ENCODE measurements at places on chromosomes 4 and X. TPM values are rescaled to one million over a fixed set of nuclear protein-coding genes. Genes with fewer than 3 reads are reported as not detected.

DNA sequence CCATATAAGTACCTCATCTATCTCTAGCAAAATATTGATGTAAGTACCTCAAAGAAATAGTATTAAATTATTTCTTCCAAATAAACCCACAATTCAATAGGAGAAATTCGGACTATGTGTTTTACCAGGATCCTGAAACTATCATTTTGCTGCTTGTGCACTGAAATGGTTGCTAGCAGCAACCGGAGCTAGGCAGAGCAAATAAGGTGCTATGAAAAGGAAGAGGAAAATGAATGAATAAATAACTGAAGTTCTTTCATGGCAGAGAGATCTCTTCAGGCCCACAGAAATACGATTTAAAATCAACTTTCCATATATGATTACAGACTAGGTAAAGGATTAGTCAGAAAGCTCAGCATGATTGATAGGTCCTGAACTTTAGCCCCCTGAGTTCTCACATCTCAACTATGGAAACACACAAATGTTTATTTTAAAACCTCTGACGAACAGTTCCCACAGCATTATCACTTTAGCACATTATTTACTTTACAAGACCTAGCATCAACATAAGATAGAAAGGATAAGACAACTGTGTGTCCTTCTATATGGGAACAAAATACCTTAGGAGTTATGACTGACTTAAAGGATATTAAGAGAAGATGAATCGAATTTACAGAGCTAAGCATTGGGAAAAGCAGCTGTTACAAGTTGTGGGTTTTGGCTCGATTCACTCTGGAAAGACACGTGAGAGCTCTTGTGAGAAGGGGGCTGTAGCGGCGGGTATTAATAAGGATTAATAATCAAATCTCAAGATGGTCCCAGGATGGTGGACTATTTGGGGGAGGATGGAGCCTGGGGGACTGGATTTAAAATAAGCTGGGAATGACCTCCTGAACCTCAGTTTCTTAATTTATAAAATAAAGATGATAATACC, 104.3 kb downstream of the CORIN start:
- DNase-seq = no peak

GRCh38 chrX:81489987-81490386, 288.1 kb downstream of the SH3BGRL start:
- DNase-seq = no peak

The CLTRN gene
- total RNA-seq = not detected

The CPLX1 gene
- total RNA-seq = 0.53 TPM

DNA sequence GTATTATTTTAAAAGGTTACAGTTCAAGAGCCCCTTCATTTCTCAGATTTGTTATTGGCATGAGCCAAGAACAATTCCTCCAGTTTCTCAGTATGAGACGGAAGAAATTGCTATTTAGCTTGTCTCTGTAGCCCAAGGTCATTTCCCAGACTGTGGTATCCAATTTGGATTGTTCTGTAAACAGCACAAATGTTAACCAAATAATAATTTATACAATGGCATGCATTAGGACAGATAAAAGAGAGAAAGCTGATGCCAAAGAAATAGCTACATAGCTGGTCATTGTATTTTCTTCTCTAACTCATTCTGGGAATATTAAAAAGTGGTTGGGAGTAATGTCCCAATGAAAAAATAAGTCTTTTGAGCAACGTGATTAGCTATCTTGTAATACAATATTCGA, 134.6 kb upstream of the NPY2R start:
- no peak for DNase-seq

The NUDT10 gene
- 0.99 TPM for total RNA-seq

The CTAG1A gene
- total RNA-seq = not detected

DNA sequence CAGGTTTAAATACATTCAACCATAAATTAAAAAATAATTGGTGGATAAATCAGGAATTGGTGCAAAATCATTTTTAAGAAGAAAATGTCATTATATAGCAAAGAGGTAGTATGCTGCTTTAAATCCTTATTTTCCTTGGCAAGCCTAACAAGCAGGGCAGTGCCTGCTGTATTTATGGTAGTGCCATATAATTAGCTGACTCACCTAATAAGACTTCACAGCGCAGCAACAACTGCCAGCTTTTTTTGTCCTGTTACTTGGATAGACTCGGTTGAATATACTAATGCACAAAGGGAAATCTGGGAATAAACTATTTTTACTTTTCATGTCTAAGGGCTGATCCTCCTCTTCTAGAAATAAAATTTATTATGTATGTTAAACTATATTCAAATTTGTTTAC, 99.1 kb downstream of the SNCA start:
- no peak for DNase-seq

The CENPC gene
- total RNA-seq = 33.7 TPM

GRCh38 chr4:26105337-26105736, 191.3 kb downstream of the SMIM20 start:
- no peak for DNase-seq

DNA sequence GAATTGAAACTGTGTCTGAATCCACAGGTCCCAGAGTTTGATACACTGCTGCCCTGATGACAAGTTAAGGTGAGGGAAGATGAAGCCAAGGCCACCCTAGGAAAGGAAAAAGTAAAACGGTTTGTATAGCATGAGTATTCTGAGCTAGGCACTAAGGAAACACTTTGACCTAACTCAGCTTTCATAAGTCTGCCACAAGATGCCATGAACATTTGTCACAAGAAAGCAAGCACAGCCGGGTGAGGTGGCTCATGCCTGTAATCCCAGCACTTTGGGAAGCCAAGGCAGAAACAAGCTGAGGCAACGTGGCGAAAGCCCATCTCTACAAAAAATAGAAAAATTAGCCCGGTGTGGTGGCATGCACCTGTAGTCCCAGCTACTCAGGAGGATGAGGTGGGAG, 34.2 kb downstream of the ELOVL6 start:
- no peak for DNase-seq
